Stimulated activated CD4-positive, alpha-beta T cell treated with anti-CD3 and anti-CD28 coated beads, Interleukin-4, amount 100 ng/mL, for 24 hours (primary cell): ENCODE measurements at places on chromosomes 3 and 15.

DNA sequence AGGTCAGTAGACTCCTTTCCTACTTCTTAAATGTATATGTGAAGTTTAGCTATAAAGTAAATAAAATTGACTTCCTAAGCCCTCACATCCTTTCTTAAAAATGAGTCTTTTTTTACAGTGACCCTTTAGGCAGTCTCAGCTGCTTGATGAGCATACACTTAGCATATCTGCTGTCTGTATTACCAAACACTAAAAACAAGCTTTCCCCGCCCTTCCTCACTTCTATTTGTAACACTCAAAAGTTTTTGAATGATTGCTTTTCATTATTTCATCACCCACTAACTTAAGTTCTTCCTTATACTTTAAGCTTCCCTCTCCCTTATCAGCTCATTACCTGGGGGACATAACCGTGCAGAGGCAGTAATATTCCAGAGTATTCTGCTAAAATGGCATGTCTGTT, 89.4 kb downstream of the PLOD2 start:
- no peak for DNase-seq

DNA sequence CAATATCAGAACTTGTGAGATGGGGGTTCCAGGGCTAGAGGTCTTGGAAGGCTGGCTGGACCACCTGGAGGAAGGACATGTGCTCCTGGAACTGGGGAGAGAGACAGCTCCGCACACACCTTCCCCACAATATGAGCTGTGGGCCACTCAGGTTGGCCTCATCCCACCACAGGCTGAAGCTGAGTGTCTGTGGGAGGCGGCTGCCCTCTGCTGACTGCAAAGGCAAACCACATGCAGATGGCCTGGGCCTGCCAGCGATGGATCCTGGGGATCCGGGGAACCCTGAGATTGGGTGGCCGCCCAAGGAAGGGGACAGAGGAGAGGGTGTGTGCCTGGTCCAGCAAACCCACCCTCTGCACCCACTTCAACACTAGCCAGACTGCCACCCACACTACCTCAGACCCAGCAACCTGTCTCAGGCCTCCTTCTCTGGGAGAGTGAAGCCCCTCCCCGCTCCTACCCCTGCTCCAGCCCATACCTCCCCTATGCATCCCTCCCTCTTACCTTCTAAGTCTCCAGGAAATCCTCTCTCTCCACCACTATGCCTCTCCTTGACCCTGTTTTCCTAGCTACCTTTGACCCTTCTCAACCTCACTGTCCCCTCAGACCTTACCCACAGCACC, 44.8 kb downstream of the CYP11A1 start:
- peak; percentile 63 for DNase-seq

- no peak for DNase-seq
Measured at GRCh38 chr15:49826640-49827234, 205.9 kb downstream of the DTWD1 start.

DNA sequence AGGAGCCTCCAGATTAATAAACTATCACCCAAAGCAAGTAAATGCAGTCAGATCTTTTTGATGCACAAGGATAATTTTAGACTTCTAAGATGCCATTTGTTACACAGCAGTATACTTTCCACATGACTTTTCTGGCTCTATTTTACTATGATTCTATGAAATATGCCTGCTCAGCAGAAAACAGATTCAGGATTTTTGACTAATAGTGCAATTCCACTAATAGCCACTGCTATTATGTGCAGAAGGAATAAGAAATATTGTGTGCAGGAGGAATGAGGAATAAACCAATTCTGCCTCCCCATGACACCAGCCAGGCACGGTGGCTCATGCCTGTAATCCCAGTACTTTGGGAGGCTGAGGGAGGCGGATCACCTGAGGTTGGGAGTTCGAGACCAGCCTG, 11.5 kb upstream of the SPPL2A start:
- DNase-seq = no peak

DNA sequence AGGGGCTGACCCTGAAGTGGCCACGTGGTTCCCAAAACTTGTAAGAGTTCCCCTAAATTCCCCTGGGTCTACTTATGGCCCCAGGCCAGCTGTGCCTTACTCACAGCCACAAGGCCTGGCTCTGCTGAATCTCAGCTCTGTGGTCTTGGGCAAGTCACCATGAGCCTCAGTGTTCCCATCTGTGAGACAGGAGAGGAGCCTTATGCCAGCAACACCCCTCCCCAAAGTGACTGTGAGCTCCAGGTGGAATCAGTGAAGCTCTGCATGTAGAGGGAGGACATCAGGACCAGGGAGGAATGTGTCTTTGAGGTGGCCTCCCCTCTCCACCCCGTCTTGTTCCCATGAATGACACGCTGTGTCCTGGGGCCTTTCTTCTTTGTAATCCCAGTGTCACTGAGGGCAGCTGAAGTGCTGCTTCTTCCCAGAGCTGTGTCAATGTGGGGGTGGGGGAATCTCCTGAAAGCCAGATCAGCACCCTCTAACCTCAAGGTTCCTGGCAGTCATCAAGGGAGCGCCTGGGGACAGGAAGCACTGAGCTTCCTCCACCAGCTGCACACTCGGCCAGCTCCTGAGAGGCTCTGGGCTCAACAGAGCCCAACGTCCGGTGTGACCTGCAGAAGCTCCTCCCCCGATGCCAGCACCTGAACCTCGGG, 258.9 kb downstream of the UACA start:
- DNase-seq = peak; percentile 43

DNA sequence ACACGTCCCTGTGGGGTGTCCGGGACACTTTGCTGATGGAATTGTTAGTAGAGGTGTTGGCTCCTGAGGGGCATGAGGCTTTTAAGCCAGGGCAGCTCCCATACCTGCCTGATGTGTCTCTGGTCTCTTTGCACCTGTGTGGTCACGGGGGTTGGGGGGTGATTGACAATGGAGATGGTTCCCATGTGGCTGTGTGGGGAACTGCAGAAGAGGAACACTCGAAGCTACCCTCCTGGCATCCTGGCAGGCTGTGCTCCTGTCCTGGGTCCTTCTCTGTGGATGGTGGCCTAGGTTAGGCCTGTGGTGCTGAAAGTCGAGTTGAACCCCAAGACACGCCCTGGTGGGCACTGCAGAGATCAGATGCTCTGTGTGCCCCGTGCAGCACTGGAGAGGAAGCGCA, 73.4 kb downstream of the HMCES start:
- no peak for DNase-seq

GRCh38 chr3:173892547-173892946, 495.0 kb downstream of the NLGN1 start:
- no peak for DNase-seq

DNA sequence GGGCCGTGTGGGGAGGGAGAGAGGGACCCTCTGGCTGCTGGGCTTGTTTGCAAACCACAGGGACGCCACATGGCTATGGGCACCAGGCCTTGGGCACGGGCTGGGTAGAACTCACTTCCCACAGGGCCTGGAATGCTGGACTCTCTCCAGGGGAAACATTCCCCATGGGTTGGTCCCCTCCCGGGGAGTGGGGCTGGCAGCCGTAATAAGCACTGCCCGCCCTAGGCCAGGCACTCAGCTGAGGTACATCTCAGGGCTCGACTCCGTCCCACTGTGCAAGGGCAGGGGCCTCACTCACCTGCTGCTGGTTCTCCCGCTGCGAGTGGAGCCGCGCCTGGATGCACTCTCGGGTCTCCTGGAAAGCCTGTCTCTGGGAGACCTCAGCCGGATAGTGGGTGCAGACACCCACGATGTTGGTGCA, 96.7 kb downstream of the ADCY5 start:
- no peak for DNase-seq

DNA sequence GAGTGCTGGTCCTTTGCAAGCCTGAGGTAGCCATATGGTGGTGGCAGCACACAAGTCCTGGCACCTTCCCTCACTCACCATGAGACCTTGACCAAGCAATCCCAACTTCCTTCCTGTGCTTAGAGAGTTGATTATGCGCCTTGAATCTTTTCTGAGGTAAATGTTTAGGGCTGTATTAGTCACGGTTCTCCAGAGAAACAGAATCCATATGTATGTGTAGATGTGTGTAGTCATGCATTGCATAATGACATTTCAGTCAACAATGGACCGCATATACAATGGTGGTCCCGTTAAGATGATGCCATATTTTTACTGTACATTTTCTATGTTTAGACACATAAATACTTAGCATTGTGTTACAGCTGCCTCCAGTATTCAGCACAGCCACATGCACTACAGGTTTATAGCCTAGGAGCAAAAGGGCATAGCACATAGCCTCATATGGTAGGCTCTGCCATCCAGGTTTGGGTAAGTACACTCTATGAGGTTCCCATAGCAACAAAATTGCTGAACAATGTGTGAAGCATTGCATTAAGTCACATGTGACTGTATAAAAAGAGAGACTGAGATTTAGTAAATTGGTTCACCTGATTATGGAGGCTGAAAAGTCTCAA, 20.2 kb upstream of the NUP210 start:
- no peak for DNase-seq

- DNase-seq = no peak
Measured at GRCh38 chr15:62653122-62653521, 389.4 kb upstream of the TPM1 start.

- no peak for DNase-seq
Measured at GRCh38 chr3:173467501-173467900, 70.0 kb downstream of the NLGN1 start.

- no peak for DNase-seq
Measured at GRCh38 chr15:68214838-68215254, 9.7 kb upstream of the CALML4 start.

- no peak for DNase-seq
Measured at GRCh38 chr3:178002113-178002512, 534.1 kb upstream of the KCNMB2 start.

GRCh38 chr15:67174864-67175573, 79.4 kb downstream of the AAGAB start:
- peak; percentile 45 for DNase-seq

DNA sequence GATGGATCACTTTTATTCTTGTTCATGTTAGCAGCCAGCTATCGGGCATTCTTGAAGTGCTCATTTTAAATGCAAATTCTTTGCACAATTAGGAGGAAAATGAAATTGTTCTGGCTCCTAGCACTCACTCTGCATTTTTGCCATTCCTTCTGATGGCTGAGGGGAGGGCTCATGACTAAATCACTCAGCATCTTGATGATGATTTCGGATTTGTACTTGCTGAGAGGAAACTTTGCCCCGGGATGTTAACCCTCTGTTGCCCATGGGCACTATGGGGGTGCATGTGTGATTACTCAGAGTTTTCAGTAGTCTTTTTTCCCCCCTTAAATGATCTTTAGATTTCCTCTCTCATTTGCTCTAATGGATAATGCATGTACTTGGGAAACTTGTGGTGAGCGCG, 299.6 kb upstream of the C2CD4B start:
- no peak for DNase-seq

- no peak for DNase-seq
Measured at GRCh38 chr3:115623044-115623868, at the start of gene GAP43. Gene GAP43 (plus strand): TSS chr3:115623510. CDS start chr3:115623690, 180 bp downstream.

- no peak for DNase-seq
Measured at GRCh38 chr3:89446593-89446992, 339.2 kb downstream of the EPHA3 start.

DNA sequence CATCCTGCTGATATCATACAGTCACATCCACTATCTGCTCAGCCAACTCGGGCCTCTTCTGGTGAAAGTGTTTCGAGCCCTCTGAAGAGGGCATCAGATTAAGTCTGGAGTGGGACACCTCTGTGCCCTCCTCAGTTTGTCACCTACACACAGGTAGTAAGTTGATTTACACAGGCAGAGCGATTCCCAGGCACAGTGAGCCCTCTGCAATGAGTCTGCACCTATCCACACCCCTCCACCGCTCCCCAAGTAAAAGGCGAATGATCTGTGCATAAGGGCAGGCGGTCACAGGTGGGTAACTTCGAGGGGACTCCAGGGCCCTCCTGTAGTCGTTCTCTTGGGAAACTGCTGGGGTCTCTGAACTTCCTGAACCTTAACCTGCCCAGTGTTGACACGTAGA, 152.0 kb downstream of the ATP10A start:
- DNase-seq = no peak

- peak; percentile 84 for DNase-seq
Measured at GRCh38 chr15:75454471-75455378, 3.2 kb upstream of the SIN3A start.

DNA sequence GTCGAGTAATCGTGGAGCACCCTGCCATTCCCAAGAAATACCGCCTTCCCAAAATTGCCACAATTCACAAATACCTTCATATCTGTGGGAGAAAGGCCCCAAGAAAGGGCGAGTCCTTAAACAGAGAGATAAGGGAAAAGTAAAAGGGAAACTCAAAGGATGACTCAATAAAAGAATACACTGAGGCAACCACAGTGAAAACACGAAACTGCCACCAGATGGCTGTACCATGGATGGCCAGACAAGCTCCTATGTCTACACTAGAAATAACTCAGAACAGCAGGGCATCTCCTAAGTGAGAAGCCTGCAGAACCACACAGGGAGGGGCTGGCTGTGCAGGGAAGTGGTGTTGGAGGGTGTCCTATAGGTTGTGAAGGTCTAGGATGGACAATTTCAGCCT, 25.0 kb downstream of the SRGAP3 start:
- DNase-seq = peak; percentile 10

GRCh38 chr3:15460891-15461531, 33.6 kb downstream of the EAF1 start:
- no peak for DNase-seq

DNA sequence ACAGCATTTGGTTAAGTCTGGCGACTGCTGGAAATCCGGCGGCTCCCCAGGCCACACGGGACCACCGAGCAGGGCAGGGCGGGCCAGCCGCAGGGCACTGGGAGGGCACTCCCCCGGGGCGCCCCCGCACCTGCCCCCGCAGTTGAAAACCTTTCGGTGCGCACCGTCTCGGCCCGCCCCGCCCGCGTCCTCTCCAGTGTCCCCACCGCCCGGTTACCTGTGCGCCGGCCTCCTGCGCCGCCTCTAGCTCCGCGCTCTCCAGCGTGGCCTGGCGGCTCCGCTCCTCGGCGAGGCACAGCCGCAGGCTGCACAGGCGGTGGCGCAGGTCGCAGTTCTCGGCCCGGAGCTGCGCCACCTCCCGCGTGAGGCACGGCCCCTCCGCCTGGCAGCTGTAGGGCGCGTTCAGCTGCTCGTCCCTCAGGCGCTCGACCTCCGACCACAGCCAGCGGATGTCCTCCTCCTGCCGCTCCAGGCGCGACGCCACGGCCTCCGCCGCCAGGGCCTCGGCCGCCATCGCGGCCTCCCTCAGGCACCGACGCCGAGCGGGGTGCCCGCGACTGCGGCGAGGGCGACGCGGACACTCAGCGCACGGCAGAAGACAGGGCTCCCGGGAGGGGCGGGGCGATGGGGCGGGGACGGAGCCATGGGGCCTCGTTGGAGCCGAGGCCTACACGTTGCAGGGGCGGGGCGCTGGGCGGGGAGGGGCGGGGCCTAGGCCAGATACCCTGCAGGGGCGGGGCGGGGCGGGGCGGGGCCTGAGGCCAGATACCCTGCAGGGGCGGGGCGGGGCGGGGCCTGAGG, at the start of gene TARS3:
TARS3 (minus strand) TSS at position 600 of the 801 bp plus-strand sequence; CDS start at position 514, 86 bp downstream.
- DNase-seq = peak; percentile 95

DNA sequence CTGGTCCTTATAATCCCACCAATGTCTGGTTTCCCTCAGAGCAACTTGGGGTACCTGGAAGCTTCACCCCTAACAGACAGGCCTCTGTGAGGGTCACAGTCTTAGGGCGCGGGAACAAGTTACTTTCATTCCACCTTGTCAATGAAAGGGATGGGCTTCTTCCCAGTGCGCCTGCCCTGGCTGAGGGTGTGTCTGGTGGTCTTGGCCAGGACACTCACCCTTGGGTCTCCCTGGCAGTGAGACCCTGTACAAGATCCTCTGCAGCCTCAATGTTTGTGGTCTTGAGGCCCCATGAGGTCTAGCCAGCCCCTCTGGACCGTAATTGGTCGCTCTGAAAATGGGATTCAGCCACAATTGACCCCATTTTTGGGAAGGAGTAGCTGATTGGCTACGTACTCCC, 40.2 kb downstream of the SMAD6 start:
- DNase-seq = no peak
